ENCODE measurements at places on chromosomes 3 and 15. TPM values are rescaled to one million over a fixed set of nuclear protein-coding genes. Genes with fewer than 3 reads are reported as not detected.

The CCR2 gene
- 0.33 TPM for total RNA-seq

The ZNF80 gene
- total RNA-seq: not detected

The BNC1 gene
- total RNA-seq: 15.6 TPM

The PPP1R2 gene
- 49.4 TPM for total RNA-seq

The IL17RD gene
- total RNA-seq: 2.8 TPM

The GASK1A gene
- 1.5 TPM for total RNA-seq

GRCh38 chr3:46926871-46927717 lies 49.5 kb downstream of the CCDC12 start:
- H3K27me3 ChIP-seq: no peaks in the 10 kb centered on the region
- no peak for DNase-seq
- no peak overlapping the region for H3K4me3 ChIP-seq
- peaks cover 39% of the 10 kb centered on the region for H3K36me3 ChIP-seq

GRCh38 chr3:185687271-185687878 lies 101.3 kb downstream of the SENP2 start:
- no peaks in the 10 kb centered on the region for H3K27me3 ChIP-seq
- no peak overlapping the region for H3K4me3 ChIP-seq
- H3K4me1 ChIP-seq: no peaks in the 10 kb centered on the region
- H3K27ac ChIP-seq: no peak overlapping the region
- H3K36me3 ChIP-seq: peaks cover 4% of the 10 kb centered on the region

GRCh38 chr3:8113626-8114025 lies 388.0 kb upstream of the LMCD1 start:
- H3K36me3 ChIP-seq: no peaks in the 10 kb centered on the region
- H3K27me3 ChIP-seq: no peaks in the 10 kb centered on the region
- DNase-seq: no peak
- peaks cover 4% of the 10 kb centered on the region for H3K4me1 ChIP-seq
- no peak overlapping the region for H3K4me3 ChIP-seq

GRCh38 chr15:95875121-95875643 lies 455.3 kb upstream of the NR2F2 start:
- peak; percentile 66 for DNase-seq
- no peak overlapping the region for H3K4me3 ChIP-seq
- H3K4me1 ChIP-seq: no peaks in the 10 kb centered on the region
- no peaks in the 10 kb centered on the region for H3K27me3 ChIP-seq

DNA sequence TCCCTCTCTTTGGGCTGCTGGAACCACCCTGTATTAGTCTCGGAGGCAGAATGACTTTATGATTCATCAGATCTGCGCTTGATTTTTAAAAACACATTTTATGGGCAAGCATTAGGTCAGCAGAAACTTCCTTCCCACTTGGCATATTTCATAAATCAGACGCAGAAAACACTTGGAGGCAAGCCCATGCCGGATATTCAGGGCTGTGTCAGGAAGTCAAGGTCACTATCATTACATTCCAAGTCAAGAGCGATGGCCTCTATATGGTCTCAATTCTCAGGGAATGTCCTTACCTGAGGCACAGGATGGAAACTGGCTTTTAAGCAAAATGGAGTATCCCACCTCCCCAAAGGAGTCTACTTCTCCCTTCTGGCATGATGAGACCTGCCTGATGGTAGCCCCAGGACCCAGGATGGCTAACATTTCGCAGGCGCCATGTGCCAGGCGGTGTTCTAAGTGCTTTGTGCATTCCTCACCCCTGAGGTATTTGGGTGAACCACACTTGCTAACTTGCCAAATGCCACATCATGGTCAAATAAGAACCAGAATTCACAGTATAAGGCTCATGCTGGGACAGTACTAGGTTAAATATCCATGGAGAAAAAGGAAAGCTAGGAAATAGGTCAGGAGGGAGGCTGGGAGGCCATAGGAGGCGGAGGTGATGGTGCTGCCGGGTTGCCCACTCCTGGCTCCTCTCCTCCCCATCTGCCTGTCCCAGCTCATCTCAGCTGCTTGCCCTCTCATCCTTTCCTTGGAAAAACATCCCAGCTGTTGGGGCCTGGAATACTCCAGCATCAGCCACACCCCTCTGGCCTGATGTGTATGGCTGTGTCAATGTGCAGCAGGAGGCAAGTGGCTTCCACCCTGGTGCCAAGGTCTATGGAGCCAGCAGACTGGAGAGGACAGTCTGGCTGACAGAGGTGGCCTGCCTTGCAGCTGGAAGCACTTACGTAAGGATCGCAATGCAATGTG lies 18.8 kb downstream of the BCL2L10 start:
- H3K4me1 ChIP-seq: no peaks in the 10 kb centered on the region
- no peak overlapping the region for H3K4me3 ChIP-seq
- no peaks in the 10 kb centered on the region for H3K36me3 ChIP-seq
- DNase-seq: no peak

- H3K27ac ChIP-seq: no peak overlapping the region
- DNase-seq: no peak
- no peaks in the 10 kb centered on the region for H3K36me3 ChIP-seq
Observed at GRCh38 chr3:72082776-72083462, 298.0 kb upstream of the PROK2 start.

- no peaks in the 10 kb centered on the region for H3K27me3 ChIP-seq
- no peak overlapping the region for H3K27ac ChIP-seq
- H3K4me1 ChIP-seq: no peaks in the 10 kb centered on the region
- DNase-seq: no peak
- H3K36me3 ChIP-seq: peaks cover 35% of the 10 kb centered on the region
Observed at GRCh38 chr3:197603317-197603933, 47.7 kb upstream of the BDH1 start.

- H3K4me1 ChIP-seq: no peaks in the 10 kb centered on the region
- H3K27ac ChIP-seq: no peak overlapping the region
- no peak overlapping the region for H3K4me3 ChIP-seq
- H3K36me3 ChIP-seq: no peaks in the 10 kb centered on the region
Observed at GRCh38 chr3:182122779-182123178, 411.1 kb downstream of the SOX2 start.

GRCh38 chr15:100704281-100705055 lies 102.1 kb downstream of the ASB7 start:
- H3K4me1 ChIP-seq: no peaks in the 10 kb centered on the region
- H3K27me3 ChIP-seq: no peaks in the 10 kb centered on the region
- H3K27ac ChIP-seq: no peak overlapping the region
- no peaks in the 10 kb centered on the region for H3K36me3 ChIP-seq
- no peak overlapping the region for H3K4me3 ChIP-seq
- peak; percentile 48 for DNase-seq

- H3K27ac ChIP-seq: peak overlapping the region; percentile 49
- H3K27me3 ChIP-seq: no peaks in the 10 kb centered on the region
- DNase-seq: no peak
- H3K4me3 ChIP-seq: no peak overlapping the region
Observed at GRCh38 chr3:159978353-159978752, 10.3 kb upstream of the IL12A start.
